Stimulated activated CD4-positive, alpha-beta T cell treated with anti-CD3 and anti-CD28 coated beads, Interleukin-2, amount 100 ng/mL, for 4 hours (primary cell): ENCODE measurements at places on chromosomes 12 and 14.

DNA sequence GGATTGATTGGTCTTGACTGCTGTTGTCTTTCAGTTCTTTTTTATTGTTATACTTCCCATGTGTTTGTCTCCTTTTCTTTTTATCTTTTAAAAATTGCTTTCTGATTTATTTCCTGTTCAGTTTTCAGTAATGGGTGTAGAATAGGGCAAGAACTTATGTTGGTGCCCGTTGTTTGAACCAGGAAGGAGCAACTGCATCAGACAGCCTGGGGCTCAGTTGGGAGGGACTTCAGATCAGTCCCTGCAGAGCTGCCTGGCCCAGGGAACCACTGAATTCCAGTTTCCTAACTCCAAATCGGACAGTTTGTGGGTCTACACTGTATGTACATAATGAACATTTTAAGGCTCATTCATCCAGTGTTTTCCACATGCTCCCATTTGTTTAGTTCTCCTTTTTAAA, 64.9 kb downstream of the FBXO34 start:
- no peak for DNase-seq

- no peak for DNase-seq
Measured at GRCh38 chr14:88681755-88682494, 110.8 kb downstream of the EML5 start.

DNA sequence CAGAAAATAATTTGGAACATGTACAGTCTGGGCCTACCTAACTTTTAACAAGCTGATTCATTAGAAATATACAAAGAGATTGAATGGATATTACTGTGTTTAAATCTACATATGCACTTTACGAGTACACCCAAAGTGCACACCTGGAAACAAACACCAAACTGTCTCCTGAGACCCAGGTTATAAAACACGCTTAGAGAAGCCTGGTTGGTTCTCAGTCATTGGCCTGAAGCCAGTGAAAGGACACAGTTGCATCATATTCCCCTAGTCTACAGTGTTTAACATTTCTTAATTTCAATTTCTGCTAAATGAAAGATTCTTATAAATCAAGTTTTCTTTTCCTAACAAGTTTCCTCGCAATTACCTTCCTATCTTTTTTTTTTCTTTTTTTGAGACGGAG, 209.5 kb downstream of the FBXL14 start:
- no peak for DNase-seq

GRCh38 chr12:120180975-120181374, 13.5 kb downstream of the GCN1 start:
- no peak for DNase-seq

GRCh38 chr14:53355581-53356112, 202.5 kb upstream of the DDHD1 start:
- no peak for DNase-seq

DNA sequence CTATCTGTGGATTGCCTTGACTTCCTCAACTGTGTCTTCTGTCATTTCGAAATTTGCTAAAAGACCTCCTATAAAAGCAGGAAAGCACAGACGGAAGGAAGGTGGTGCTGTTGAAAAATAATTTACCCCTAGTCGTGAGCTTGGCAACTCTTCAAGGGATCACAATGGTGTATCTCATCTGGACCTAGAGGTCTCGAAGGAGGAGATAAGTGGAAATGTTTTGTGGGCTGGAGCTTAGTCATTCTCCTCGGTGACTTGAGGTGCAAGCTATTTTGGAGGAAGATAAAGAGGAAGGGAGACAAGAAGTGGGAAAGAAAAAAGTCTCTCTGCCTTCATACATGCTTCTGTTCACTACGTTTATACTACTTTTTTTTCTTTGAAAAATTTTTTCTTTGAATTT, 89.9 kb downstream of the FLRT2 start:
- DNase-seq = no peak

DNA sequence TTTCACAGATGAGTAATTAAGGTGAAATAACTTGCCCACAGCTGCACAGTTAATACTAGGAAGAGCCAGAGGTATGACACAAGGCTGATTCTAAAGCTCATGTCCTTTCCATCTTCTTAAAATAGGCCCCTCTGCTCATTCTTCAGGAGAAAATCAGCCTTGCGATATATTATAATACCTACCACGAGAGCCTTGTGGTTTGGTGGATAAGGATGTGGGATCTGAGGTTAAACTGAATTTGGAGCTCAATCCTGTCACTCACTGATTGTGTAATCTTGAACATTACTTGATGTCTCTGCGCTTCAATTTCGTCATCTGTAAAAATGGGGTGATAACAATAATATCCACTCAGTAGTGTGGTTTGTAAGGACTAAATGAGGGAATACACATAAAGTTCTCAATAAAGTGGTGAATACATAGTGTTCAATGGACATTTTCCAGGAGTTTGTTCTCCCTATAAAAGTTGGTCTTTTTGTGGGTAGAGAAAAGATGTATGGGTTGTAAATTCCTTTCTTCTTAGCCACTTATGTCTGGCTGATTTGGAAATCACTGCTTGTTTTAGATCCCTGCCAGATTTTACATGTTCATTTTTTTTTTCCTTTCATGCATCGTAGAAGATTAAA, 25.1 kb upstream of the ATP2B1 start:
- no peak for DNase-seq

DNA sequence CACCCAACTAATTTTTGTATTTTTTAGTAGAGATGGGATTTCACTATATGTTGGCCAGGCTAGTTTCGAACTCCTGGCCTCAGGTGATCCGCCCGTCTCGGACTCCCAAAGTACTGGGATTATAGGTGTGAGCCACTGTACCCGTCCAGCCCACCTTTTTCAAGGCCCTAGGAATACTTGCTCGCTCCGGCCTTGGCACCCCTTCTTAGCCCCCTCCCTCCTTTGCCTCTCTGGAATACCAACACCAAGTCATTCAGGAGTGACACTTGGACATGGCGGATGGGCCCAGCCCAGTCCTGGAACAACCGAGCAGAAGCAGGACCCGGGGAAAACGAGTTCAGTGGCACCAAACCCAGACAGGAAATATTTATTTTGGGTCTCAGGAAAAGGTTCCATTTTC, 29.1 kb downstream of the PLEKHG3 start:
- DNase-seq = no peak

DNA sequence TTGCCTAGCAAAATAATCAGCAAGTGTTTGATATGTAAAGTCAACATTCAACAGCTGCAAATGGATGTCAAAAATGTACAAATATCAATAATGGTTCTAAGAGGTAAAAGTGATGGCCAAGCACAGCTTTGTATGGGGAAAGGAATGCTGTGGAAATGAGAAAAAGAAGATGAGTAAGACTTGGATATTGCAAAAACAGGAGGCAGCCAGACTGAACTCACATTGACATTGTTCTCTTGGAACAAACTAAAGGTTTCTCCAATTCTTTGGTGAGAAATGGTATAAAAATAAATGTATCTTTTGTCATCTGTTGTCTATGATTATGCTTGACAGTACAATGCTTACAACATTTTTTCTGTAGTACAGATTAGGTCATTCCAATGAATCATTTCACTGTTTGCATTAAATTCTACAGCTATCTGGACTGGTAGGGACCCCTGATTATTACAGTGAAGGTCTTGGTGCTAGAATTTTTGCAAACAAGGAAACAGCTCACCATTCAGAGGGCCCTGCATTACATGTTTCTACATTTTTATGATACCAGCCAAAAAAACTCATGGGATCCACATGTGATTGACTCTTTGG, 465.7 kb downstream of the NOVA1 start:
- DNase-seq = no peak

DNA sequence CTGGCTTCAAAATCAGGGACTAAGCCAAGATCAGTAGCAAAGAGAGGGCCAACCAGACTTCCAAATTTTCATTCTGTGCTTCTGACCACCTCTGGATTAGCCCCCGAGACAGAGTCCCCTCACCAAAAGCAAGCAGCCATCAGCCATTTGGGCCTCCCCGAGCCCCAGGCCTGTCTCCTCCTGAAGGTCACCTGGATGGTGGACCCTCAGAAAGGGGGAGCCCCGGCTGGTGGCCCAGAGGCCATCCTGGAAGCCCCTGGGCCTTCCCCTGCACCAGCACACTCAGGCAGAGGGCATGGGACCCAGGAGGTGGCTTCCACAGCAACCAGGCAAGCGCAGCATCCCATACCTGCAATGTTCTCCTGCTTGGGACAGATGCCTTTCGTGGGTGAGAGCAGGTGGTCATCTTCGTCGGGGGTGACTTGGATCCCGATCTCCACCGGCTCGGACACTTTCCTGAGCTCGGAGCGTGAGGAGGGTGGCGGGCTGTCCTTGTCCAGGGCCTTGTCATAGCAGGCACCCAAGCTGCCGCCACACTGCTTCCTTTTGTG, 14.8 kb downstream of the BCL11B start:
- no peak for DNase-seq

GRCh38 chr14:87999277-87999676, 5.7 kb upstream of the GPR65 start:
- DNase-seq = no peak

- no peak for DNase-seq
Measured at GRCh38 chr14:59848671-59849070, 21.9 kb downstream of the RTN1 start.

- DNase-seq = no peak
Measured at GRCh38 chr12:96221391-96221790, 27.2 kb downstream of the ELK3 start.

- DNase-seq = no peak
Measured at GRCh38 chr12:43453761-43454160, 98.2 kb downstream of the ADAMTS20 start.

DNA sequence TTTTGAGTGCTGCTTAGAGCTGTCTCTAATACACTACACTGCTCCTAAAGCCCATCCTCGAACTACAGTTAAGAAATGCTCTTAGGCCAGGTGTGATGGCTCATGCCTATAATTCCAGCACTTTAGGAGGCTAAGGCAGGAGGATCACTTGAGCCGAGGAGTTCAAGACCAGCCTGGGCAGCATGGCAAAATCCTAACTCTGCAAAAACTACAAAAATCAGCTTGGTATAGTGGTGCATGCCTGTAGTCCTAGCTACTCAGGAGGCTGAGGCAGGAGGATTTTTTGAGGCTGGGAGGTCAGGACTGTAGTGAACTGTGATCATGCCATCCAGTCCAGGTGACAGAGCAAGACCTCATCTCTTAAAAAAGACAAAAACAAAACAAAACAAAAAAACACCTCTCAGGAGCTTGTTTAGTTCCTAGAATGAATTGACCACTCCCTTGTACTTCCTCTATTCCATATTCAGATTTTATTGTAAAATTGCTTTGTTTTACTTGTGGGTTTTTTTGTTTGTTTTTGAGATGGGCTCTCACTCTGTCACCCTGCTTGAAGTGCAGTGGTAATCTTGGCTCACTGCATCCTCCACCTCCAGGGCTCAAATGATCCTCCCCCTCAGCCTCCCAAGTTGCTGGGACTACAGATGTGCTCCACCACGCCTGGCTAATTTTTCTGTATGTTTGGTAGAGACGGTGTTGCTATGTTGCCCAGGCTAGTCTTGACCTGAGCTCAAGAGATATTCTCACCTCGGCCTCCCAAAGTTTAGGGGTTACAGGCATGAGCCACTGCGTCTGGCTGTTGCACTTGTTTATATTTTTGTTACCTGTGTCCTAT, 13.6 kb downstream of the MDM2 start:
- no peak for DNase-seq

DNA sequence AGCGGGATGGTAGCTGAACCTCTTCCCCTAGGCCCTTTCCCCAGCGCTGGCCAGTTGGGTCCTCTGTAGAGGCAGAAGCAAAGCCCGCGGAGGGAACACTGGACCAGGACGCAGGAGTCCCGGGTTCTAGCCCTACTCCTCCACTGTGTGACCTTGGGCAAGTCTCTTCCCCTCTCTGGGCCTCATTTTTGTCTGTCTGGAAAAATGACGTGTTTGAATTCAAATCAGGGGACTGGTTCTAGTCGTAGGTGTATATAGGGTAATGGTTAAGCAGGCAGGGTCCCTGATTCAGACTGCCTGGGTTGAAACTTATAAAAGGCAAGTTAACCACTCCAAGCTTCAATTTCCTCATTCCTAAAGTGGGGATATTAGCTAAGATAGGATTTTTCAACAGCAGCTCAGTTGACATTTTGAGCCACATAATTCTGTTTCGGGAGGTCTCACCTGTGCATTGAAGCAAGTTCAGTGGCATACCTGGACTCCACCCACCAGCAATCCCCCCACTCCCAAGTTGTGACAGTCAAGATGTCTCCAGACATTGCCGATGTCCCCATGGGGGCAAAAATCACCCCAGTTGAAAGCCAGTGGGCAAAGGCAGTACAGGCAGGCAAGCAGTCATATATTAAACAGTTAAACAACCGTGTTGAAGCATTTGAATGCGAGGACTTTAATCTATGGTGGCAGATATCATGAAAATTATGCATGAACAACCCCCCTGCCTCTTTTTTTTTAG, 899 bp downstream of the TPCN1 start:
- no peak for DNase-seq

- no peak for DNase-seq
Measured at GRCh38 chr12:81161680-81162079, 83.8 kb downstream of the ACSS3 start.

DNA sequence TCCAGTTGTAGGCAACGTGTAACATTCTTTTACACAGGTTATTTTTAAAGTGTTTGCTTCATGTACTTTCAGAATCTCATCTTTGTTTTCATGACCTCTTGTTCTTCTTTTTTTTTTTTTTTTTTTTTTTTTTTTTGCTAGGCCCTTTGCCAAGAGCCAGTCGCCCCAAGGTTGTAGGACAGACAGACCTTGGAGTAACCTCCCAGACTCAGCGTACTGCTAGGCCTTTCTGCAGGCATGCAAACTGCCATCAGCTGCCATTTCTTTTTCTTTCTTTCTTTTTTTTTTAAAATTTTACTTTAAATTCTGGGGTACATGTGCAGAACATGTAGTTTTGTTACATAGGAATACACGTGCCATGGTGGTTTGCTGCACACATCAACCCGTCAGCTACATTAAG, 452.3 kb upstream of the MDGA2 start:
- no peak for DNase-seq

GRCh38 chr14:44914849-44915248, 46.9 kb downstream of the KLHL28 start:
- DNase-seq = no peak

- no peak for DNase-seq
Measured at GRCh38 chr14:49988080-49988990, 95.5 kb downstream of the ARF6 start.

GRCh38 chr12:103742349-103742932, 98.6 kb downstream of the NT5DC3 start:
- no peak for DNase-seq

- no peak for DNase-seq
Measured at GRCh38 chr14:89178800-89179535, 238.1 kb downstream of the FOXN3 start.

GRCh38 chr12:82757059-82757458, 70.4 kb downstream of the TMTC2 start:
- DNase-seq = no peak

- DNase-seq = no peak
Measured at GRCh38 chr14:35532783-35533356, 1.1 kb upstream of the INSM2 start.

DNA sequence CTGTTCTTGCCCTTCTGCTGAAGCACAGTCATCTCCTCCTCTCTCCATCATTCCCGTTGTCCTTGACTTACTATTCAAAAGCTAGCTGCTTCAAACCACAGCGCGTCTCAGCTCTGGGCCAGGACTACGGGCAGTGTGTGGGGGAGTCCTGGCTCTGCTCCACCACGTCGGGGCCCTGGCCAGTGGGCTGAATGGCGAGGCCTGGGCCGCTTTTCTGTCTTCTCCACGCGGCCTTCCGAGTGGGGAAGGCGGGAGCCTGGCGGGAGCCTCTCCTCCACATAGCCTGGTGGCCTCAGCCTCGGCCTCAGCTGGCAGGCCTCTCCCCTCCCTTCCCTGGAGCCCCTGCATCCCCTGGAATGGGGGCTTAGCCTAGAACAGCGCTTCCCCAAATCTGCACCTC, 16.5 kb downstream of the ANKRD9 start:
- no peak for DNase-seq

GRCh38 chr14:34362641-34363251, 99.3 kb downstream of the SPTSSA start:
- no peak for DNase-seq

- DNase-seq = no peak
Measured at GRCh38 chr14:28773861-28774691, 7.5 kb downstream of the FOXG1 start.
